Left ventricle myocardium inferior (tissue), 1 donor: ENCODE measurements at places on chromosomes 13 and 19. TPM values are rescaled to one million over a fixed set of nuclear protein-coding genes. Genes with fewer than 3 reads are reported as not detected.

Gene DZIP1
- 3.8 TPM for total RNA-seq

DNA sequence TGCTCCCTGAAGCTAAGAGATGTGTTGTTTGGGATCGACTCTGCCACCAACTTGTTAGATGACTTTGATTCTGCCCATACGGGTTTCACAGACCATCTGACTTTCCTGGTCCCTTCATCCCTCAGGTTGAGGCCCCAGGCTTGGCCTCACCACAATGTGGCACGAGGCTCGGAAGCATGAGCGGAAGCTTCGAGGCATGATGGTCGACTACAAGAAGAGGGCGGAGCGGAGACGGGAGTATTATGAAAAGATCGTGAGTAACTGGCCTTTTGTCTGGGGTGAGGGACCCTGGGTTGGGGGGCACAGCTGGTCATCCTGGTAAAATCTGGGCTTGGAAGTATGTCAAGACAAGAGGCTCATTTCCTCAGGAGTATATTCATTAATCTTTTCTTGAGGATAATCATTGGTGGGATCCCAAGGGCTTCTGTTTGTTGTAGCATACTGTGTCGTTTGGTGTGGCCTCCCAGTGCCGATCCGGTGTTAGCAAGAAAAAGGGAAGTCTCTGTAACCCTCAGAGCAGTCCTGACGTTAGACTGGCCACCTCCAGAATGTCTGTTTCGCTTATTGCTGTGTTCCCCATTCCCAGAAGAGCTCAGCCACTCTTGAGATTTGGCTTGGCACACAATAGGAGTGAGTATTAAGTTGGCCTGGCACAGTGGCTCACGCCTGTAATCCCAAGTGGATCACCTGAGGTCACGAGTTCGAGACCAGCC is 1.4 kb downstream of the CLASRP start:
- H3K27ac ChIP-seq: peak overlapping the region; percentile 96
- peaks cover 67% of the 10 kb centered on the region for H3K36me3 ChIP-seq
- peak overlapping the region; percentile 93 for H3K4me3 ChIP-seq

GRCh38 chr13:77184455-77184854 is 142.4 kb downstream of the MYCBP2 start:
- no peaks in the 10 kb centered on the region for H3K4me1 ChIP-seq
- no peak overlapping the region for H3K27ac ChIP-seq
- no peak for DNase-seq
- no peaks in the 10 kb centered on the region for H3K27me3 ChIP-seq
- peaks cover 76% of the 10 kb centered on the region for H3K36me3 ChIP-seq

DNA sequence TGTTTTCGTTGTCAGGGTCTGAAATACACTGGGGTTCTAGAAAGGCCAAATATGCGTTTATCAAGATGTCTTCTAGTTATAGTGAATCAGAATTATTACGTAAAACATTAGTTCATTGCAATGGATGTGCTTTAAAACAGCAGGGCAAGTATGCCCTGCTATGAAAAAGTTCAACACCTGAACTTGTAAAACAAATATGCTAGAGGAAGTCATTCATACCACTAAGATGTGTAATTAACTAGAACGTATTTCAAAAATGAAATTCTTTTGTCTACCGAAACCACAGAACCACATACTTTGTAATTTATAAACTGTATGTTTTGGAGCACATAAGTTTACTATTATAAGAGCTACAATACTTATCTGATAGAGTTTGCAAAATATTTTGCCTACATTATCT is 266.2 kb downstream of the KCTD12 start:
- H3K27me3 ChIP-seq: no peaks in the 10 kb centered on the region
- DNase-seq: no peak
- no peaks in the 10 kb centered on the region for H3K36me3 ChIP-seq
- H3K4me3 ChIP-seq: no peak overlapping the region

- H3K4me1 ChIP-seq: no peaks in the 10 kb centered on the region
- H3K27me3 ChIP-seq: no peaks in the 10 kb centered on the region
- no peak overlapping the region for H3K4me3 ChIP-seq
- DNase-seq: peak; percentile 62
- no peaks in the 10 kb centered on the region for H3K36me3 ChIP-seq
Observed at GRCh38 chr13:108276060-108276459, 6.5 kb downstream of the TNFSF13B start.
